ENCODE measurements at places on chromosomes 7 and 10.
A peak's percentile ranks its signal among the peaks of the same experiment; 100 is the strongest.

DNA sequence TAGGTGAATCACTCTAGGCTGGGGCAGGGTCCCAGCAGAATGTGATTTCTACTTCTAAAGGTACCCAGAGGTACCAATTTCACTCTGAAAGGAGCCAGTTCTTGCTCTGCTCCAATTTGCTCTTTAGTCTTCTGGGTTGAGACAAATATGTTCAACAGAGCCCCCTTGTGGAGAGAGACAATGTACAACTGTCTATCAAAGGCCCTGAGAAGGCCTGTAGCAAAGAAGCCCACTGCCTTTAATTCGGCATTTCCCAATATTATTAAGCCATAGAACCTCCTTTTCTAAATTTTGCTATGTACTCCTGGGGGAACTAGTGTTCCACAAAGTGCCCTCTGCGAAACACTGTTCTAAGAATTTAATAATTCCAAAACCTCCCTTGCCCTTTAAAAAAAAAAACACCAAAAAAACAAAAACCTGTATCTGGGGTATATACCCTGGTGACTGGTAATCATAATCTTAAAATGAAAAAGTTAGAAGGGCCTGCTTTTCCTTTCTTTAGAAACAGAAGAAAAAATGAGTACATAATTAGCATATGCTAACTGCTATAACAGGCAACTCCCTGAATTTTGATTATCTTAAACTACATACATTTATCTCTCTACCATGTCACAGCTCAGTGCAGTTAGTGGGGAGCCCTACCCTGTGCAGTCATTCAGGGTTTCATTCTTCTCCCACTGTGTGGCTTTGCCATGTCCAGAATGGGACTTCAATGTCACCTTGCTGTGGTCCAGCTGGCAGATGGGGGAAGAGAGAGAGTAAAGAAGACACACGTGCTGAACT lies 160.9 kb upstream of the BMPER start:
- DNase-seq = peak; percentile 29

GRCh38 chr7:25885057-25885576 lies 266.9 kb upstream of the NFE2L3 start:
- DNase-seq = no peak

DNA sequence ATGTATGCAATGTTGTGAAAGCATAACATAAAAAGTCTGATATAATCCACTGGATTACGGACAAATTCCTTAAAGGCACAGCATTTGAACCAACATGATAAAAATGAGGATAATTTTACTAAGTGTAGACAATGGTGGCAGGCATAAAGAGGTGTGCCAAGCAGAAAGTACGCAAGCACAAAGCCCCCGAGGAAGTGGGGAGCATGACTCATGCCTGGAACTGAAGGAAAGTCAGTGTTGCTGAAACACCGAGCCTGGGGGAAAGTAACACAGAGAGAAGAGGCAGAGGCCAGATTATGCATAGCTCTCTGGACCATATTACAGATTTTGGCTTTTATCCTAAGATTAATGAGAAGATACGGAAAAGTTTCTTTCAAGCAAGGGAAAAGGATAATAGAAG lies 490.0 kb upstream of the PHF14 start:
- no peak for DNase-seq

DNA sequence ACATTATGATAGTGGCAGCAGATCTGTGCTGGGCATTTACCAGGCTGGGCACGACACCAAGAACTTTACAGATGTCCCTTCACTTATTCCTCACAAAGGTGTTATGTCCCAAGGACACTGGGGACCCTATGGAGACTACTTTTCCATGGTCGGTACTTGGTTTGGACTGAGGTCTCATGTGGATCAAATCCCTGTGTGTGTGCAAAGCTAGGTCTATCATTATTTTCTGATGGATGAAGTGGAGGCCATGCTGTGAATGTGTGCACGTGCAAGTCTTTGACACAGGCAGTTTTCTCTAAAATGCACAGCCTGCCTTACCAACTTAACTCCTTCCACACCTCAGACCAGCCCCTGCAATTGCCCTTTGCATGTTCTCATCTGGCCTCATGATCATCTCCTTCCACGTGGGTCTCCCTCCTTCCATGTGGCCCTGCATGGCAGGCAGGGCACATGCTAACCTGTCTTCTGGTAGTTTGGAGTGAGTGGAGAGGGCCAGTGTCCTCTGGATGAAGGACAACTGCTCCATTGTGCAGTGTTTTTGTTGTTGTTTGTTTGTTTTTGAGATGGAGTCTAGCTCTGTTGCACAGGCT lies 16.0 kb upstream of the ZNF273 start:
- no peak for DNase-seq

- no peak for DNase-seq
These were observed 196.9 kb upstream of the PPP2R2D start for GRCh38 chr10:131703941-131704340.

DNA sequence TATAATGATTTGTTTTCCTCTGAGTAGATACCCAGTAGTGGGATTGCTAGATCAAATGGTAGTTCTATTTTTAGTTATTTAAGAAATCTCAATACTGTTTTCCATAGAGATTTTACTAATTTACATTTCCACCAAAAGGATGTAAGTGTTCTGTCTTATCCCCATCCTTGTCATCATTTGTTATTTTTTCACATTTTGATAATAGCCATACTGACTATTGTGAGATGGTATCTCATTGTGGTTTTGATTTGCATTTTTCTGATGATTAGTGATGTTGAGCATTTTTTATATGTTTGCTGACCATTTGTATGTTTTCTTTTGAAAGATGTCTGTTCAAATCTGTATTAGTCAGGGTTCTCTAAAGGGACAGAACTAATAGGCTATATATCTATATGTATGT lies 160.0 kb upstream of the TMEM229A start:
- no peak for DNase-seq

GRCh38 chr10:9076066-9076465 lies 1021.6 kb downstream of the GATA3 start:
- DNase-seq = no peak

- DNase-seq = no peak
These were observed 165.4 kb downstream of the LYZL1 start for GRCh38 chr10:29454250-29454649.

- DNase-seq = peak; percentile 24
These were observed 16.9 kb upstream of the OTUD1 start for GRCh38 chr10:23422003-23422411.

DNA sequence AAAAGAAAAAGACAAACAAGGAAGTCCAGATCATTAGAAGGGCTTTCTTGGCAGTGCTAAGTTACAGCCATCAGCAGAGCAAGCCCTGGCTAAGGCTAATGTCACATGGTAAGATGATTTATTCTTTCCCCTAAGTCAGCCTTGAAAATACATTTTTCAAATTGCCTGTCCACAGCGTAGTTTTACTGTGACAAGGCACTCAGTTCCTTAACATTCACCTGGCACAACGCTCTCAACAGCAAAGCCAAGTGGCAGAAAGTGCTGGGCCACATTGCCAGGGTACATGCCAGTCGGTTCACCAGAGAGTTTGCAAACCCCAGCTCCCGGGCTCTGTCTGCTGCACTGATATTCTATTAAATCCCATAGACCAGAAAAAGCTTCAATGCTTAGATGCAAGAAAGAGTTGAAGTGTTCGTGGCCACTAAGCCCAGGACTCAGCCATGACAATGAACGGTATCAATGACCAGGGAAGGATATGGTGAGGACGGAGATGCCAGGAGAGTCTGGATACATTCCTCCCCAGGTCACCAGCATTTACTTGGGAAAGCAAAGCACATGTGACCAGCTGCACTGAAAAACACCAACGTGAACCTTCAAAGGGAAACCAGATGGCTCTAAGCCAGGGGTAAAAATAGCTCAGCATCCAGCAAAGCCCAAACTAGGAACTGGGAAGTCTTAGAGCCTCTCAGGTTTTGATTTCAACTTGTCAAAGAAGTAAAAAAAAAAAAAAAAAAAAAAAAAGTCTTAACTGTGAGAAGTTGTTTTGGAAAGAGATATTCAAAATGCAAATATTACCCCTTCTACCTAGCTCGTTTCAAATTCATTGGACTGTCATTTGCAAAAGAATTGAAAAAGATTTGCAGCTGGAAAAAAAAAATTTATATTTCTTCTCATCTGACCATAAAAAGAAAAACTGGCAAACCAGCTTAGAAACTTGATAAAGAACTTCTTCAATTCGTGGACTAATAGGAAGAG lies 23.9 kb upstream of the MPP7 start:
- DNase-seq = peak; percentile 60
